ENCODE measurements at places on chromosomes 13 and 19.

DNA sequence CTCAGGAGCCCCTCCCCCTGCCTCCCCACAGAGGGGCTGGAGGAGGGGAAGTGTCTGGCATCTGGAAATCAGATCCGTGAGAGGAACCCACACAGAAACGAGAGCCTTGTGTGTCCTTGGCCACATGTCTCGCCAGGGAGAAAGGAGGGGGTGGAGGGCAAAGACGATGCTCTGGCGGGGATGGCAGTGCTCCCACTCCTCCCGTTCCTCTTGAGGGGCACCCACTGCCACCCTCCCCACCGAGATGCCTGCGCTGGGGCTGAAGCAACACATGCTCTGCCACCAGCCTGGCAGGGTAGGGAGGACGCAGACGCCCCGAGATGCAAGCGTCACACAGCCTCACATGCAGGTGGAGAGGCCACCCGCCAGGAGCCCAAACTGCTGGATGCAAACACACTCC, 2.8 kb downstream of the ADGRL1 start:
- DNase-seq = no peak

GRCh38 chr13:71513411-71514033, 353.5 kb downstream of the DACH1 start:
- no peak for DNase-seq

GRCh38 chr13:38309397-38309796, 40.3 kb upstream of the UFM1 start:
- no peak for DNase-seq

DNA sequence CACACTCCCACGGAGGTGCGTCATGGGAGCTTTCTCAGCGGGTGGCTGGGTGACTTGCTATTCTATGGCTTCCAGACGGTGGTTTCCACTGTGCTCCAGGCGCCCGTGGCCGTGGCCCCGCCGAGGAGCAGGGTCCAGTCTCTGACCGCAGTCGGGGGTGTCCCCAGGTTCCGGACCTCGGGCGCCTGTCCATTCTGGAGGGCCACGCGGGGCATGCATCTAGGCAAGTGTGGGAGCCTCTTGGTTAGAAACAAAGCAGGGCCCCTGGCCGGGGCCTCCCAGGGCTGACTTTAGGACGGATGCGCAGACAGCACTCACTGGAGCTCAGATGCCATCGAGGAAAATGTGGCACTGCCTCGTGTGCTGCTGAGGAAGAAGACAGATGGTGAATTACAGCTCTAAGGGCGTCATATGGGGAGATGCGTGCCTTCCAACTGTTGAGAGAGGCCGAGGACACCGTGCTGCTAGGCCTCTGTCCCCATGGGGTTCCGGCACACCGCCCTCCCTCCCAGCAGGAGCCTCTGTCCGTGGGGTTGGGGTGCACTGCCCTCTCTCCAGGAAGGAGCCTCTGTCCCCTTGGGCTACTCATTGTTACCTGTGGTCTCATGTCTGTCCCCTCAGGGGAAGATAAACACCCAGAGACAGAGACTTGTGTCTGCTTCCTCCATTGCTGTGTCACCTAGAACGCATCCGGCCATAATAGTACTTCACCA, 38.1 kb downstream of the TMEM255B start:
- no peak for DNase-seq

- DNase-seq = no peak
Measured at GRCh38 chr13:98606296-98606695, 29.4 kb upstream of the STK24 start.

- DNase-seq = no peak
Measured at GRCh38 chr13:36543671-36544070, 111.4 kb downstream of the CCNA1 start.

GRCh38 chr19:42568006-42568405, 26.7 kb downstream of the CEACAM8 start:
- DNase-seq = peak; percentile 78

GRCh38 chr13:110107568-110108347, 199.2 kb downstream of the COL4A1 start:
- DNase-seq = peak; percentile 24

DNA sequence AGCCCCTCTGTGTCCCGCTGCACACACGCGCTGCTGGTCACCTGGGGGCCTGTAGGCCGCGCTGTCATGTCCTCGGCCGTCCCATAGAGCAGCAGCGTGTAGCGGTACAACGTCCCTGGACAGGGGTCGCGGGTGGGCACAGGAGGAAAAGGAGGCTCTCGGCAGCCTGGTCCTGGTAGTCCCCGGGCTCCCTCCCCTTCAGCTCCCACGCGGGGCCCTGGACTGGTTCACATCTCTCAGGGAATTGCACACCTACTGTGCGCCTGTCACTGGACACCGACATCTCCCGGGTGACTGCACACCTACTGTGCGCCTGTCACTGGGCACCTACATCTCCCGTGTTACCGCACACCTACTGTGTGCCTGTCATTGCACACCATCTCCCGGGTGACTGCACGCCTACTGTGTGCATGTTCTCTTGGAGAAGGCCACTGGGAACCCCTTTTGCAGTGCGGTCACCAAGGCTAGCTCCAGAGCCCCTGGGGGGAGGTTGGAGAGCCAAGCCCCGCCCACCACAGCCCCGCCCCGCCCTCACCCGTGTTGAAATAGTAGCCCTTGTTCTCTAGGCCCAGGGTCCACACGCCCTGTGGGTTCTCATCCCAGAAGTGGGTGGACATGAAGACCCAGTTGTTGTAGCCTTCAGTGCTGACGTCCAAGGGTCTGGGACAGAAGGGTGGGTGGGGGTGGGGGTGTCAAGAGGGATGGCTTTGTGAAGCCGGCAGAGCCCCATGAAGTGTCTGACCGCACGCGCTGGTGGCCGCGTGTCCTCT, 3.5 kb upstream of the C19orf25 start:
- DNase-seq = no peak

DNA sequence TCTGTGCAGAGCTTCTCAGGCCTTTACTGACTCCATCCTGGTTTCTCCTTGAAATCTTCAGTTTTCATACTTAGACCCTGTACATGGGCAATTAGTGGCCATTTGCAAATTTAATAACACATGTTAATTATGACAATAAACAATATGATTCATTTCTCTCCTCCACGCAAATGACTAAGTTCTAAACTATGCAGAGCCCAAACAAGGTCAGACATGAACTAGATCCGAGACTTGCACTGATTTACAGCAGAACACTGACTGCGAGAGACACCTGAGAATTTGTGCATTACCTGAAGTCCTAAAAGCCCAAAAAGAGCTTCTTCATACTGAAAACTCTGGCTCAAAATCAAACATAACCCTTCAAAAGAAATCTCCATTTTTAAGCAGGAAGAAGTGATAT, 521.8 kb downstream of the MYO16 start:
- DNase-seq = no peak

GRCh38 chr13:65292488-65292901, 1937.6 kb downstream of the PCDH9 start:
- DNase-seq = no peak

Data from hematopoietic multipotent progenitor cell treated with erythropoietin and hydrocortisone succinate and interleukin-3 and kit ligand, for 4 days (in vitro differentiated cells).